ENCODE measurements at places on chromosomes 16 and 17. TPM values are rescaled to one million over a fixed set of nuclear protein-coding genes. Genes with fewer than 3 reads are reported as not detected.

Gene CCDC144A
- 5.0 TPM for total RNA-seq

Gene ABCA10
- total RNA-seq: 3.9 TPM

Gene KRTAP9-4
- not detected for total RNA-seq

Gene RRN3
- total RNA-seq: 36.2 TPM

Gene PITPNM3
- 0.58 TPM for total RNA-seq

Gene SPNS2
- total RNA-seq: 1.1 TPM

Gene GNAO1
- total RNA-seq: under 0.01 TPM

Gene SOX15
- total RNA-seq: 0.28 TPM

Gene SRL
- 0.38 TPM for total RNA-seq

Gene SPOP
- total RNA-seq: 83.8 TPM

Gene PRSS27
- total RNA-seq: 0.56 TPM

Gene BIRC5
- total RNA-seq: 9.0 TPM

Gene CRYM
- 0.28 TPM for total RNA-seq

Gene EFNB3
- under 0.01 TPM for total RNA-seq

Gene PRPSAP2
- 51.8 TPM for total RNA-seq

Gene TMC8
- not detected for total RNA-seq

Gene SAMD14
- 1.5 TPM for total RNA-seq

Gene CD300E
- total RNA-seq: not detected

Gene LPO
- total RNA-seq: not detected

Gene IRF8
- total RNA-seq: 0.19 TPM

Gene ERAL1
- 24.0 TPM for total RNA-seq

Gene IST1
- total RNA-seq: 146 TPM

Gene CDH5
- 23.2 TPM for total RNA-seq

Gene NR1D1
- total RNA-seq: 0.77 TPM

Gene TBC1D3
- not detected for total RNA-seq

Gene MEIOC
- under 0.01 TPM for total RNA-seq

Gene SEPTIN1
- not detected for total RNA-seq

Data from regular cardiac myocyte (primary cell).